NCI-H2081 (cell line): ENCODE measurements at places on chromosomes 5 and 9.

- no peak for DNase-seq
These were observed 145.3 kb downstream of the MACROH2A1 start for GRCh38 chr5:135253601-135254178.

DNA sequence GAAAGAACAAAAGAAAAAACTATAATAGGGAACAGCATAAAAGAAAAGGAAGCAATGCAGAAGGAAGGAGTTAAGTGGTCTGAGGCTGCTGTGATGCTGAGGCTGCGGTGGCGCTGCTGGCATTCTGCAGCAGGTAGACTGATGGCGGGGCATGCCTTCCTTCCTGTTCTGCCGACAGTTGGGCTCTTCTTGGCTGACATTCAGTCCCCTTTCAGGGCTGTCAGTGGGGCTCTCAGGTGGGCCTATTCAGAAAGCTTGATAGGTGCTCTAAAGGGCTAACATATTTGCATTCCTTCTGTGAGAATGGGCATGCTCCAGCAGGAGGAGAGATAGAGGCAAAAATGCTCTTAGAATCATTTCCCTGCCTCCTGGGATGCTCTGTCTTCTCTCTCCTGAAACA lies 5.1 kb upstream of the CLINT1 start:
- DNase-seq, result no peak

DNA sequence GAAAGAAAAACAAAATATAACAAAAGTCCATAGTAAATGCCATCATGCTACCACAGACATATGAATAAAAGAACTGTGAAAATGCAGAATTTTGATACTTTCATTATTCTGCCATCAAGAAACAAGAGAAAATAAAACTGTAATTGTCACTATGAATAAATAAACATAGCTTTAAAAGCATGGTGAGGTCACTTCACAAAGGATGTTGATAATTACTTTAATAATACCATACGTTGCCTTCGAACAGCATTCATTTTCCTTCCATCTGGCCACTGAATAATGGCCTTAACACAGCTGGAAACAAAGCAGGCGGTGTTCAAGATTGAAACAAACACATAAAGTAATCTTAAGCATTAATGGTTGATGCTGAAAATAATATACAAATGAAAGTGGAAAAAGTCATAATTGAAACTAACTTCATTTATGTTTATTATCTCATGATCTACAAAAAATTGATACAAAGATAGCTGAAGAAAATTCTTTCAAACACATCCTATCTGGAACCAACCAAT lies 102.0 kb downstream of the AGTPBP1 start:
- DNase-seq, result peak; percentile 88

GRCh38 chr5:107619781-107620180 lies 51.0 kb downstream of the EFNA5 start:
- DNase-seq, result peak; percentile 27

GRCh38 chr5:146921225-146921624 lies 42.7 kb upstream of the PPP2R2B start:
- DNase-seq, result no peak

- DNase-seq, result peak; percentile 27
These were observed 133.0 kb downstream of the C9orf50 start for GRCh38 chr9:129487658-129488483.

GRCh38 chr9:88874391-88874790 lies 116.9 kb upstream of the S1PR3 start:
- DNase-seq, result no peak

DNA sequence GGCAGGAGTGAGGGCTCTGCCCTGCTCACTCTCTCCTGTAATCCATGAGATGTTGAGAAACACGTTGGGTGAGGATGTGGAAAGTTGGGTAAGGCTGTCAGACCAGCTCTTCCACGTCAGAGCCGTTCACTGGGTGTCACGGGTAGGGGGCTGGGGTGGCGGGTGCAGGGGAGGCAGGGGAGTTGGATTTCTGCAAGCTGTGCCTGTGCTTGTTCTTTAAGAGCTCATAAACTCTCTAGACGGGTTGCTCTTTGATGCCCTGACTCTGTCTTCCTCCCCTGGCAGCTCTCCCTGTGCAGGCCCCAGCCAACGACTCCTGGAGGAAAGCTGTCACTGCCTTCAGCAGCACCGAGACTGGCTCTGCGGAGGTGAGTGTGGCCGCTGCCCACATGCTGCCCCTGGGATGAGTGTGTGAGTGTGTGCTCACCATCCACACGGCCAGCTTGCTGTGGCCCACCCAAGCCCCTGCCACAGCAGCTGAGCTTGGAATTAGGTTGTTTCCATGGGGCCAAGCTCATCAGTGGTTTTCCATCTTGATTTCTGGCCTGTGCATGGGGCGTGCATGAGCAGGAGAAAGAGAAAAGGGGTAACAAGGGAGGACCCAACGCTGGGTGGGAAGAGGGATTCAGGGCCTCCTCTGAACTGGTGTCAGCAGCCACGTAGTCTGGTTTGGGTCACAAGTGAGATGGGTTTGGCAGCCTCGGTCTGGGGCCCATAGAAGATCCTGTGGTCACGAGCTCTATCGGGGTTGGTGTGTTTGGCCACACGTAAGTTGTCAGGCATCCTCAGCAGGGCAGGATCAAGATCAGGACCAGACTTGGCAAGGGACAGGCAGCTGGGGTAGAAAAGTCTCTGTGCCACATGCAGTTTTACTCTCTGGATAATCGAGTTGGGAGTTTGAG lies 21.0 kb upstream of the POMT1 start:
- DNase-seq, result no peak

GRCh38 chr5:58963361-58963760 lies 380.5 kb downstream of the RAB3C start:
- no peak for DNase-seq

DNA sequence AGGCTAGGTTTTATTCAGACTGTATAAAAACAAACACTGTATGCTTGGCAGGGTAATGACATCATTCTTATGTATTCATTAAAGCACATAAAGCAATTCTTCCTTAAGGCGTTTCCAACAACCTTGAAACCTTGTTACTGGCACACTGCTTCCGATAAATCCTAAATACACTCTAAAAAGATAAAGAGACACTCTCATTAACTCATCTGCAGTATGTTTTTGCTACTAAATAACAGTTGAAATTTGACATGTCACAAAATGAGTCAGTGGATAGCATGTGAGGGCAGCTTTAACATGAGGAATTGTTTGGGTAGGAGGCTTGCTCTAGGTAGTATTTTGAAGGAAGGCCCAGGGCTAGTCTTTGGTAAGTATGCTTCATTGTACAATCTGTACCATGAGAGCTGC lies 13.7 kb downstream of the YIPF5 start:
- DNase-seq, result no peak

DNA sequence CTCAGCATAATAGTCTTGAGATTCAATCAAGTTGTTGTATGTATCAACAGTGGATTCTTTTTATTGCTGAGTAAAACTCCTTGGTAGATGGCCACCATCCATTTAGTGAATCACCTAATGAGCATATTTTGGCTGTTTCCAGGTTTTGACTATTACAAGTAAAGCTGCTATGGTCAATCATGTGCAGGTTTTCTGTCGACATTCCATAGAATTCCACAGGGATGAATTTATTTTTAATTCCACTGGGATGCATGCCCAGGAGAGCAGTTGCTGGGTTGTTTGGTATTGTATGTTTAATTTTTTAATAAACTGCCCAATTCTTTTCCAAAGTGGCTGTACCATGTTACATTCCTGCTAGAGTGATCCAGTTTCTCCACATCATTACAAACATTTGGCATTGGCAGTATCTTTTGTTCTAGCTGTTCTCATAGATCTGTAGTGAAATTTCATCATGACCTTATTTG lies 10.5 kb upstream of the S1PR3 start:
- DNase-seq, result no peak

GRCh38 chr9:105338308-105338707 lies 93.9 kb downstream of the SLC44A1 start:
- DNase-seq, result no peak

DNA sequence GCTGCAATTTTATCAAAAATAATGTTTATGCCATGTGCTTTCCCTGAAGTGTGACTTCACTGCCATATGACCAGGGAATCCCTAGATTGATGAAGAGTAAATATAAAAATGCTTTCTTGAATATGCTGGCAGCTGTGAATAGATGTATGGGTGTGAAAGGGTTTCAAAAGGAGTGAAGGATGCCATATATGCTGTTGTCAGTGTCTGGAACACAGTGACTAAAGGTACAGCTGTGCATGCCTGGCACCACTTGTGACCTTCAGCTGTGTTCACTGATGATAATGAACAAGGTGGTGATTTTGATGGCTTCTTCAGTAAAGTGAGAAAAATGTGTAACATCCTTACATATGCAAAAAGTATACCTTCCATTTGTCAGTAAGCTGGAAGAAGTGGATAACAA lies 69.7 kb downstream of the RAB24 start:
- no peak for DNase-seq

- no peak for DNase-seq
These were observed 22.2 kb upstream of the MGAT1 start for GRCh38 chr5:180824630-180825476.

DNA sequence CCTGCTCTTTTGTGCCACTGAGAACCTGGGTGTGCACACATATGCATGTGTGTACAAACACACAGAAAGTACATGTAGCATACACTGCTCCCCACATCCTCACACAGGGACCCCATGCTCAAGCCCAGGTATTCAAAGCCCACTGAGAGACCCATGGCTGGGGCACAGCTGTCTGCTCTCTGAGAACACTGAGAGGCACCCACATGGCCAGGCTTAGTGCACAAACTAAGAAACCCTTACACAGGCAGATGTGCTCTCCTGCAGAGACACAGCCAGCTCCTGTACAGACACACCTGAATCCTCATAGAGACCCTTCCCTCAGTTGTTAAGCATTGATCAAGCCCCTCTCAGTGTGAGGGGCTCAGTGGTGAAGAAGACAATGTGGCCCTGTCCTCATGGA lies 92.5 kb downstream of the CACNA1B start:
- DNase-seq, result no peak

DNA sequence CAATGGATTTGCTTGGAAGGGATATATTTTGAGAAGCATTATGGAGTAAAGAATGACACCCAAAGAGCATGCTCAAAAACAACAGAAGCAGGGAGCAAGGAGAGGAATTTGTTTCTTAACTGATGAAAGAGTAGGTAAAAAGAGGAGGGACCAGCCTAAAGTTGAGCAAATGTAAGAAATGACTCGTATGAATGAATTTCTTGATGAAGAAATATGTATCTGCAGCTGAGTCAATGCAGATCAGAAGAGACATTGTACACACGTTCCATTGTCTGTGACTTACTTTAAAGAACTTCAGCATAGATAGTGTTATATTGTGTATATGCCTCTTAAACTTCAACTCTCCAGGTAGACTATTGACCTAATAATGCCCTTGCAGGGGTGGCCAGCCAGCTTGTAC lies 112.7 kb upstream of the NREP start:
- DNase-seq, result no peak

GRCh38 chr5:25568989-25569625 lies 924.3 kb upstream of the CDH10 start:
- DNase-seq, result no peak

DNA sequence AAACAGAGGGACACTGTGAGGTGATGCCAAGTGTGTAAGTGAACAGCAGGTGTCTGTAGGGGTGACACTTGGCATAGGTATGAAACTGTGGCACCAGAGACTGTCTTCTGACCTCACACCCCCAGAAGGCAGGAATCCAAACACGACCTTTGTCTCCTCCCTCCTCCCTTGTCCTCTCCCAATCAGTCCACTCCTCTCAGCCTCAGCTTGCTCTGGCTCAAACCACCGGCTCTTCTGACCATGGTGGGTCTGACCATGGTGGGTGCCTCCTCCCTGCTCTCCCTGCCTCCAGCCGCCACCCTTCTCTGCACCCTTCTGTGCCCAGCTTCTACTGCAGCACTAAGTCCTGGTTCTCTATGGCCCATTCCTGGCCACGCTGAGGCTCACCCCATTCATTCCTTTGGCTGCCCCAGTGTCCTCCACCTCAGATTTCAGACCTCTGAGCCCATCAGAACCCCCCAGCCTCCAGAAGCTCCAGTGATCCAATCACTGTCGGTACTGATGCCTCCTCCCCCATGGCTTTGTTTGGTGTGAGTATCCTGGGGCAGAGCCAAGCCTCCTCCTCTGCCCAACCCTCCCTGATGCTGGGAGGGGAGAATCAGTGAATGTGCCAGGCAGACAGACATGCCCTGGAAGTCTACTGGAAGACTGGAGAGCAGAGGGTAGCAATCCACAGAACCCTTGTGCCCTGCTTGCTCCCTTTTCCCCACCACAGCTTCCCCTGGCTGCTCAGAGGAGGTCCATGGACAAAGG lies 1.7 kb upstream of the ARID3C start:
- no peak for DNase-seq

DNA sequence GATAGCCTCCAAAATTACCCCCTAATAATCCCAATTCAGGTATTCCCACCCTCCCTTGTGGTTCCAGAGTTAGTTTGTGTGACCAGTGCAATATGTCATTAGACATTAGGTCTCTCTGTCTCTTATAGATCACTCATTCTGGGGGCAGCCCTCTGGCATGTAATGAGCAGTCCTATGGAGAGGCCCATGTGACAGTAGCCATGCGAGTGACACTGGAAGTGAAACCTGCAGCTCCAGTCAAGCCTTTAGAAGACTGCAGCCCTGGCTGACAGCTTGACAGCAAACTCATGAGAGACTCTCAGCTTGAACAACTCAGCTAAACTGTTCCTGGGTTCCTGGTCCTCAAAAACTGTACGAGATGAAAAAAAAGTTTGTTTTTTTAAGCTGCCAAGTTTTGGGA lies 54.0 kb upstream of the HSPB3 start:
- no peak for DNase-seq

GRCh38 chr5:125214080-125214479 lies 467.6 kb upstream of the ZNF608 start:
- DNase-seq, result no peak

DNA sequence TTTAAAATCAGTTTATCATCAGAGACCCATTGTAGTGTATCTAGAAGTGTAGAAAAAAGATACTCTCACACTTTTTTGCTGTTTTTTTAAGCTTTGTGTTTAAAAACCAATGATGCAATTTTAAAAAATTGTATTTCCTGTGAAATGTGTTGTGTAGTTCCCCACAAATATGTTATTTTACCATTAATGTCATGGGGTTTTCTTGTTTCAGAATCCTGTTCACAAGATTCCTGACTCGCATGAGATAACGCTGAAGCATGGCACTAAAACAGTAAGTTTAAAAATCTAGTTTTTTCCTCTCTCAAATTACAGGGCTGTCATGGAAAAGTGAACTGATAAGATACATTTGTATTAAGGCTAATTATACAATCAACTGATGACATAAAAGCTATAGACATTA lies 58.6 kb downstream of the WDR70 start:
- DNase-seq, result no peak

DNA sequence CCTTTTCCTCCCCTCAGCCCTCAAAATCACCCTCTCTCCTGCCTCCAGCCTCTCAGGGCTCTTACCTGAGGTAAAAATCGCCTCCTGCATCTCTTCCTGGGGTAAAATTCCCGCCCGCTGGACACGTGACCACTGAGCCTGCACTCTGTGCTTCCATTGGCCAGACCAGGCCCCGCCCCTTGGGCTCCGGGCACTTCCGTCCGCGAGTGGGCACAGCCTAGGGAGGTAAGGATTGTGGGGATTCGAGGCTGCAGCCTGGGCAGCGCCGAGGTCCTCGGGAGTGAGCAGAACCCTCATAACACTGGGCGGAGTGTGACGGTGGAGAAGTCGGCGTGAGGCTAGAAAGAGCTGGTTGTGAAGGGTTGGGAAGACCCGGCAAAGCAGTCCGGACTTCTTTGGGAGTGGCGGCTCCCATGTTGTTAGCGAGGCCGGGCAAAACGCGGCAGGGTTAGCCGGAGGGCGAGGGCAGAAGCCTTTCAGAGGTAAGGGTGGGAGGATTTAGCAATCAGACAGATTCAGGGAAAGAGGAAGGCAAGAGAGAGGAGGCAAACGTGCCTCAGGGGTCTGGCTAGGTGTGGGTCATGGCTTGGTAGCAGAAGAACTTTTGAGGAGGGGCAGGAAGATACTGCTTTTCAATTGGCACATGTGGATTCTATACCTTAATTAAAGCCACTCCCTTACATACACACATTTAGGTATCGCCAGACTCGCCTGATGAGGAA lies at the start of gene SHOC1:
Gene SHOC1, minus strand, starts transcription at position 103 of the 722 bp plus-strand sequence. CDS start 3,519 bp downstream, outside the sequence.
- DNase-seq, result no peak
